ENCODE measurements at places on chromosomes 12 and 14.
A peak's percentile ranks its signal among the peaks of the same experiment; 100 is the strongest.

DNA sequence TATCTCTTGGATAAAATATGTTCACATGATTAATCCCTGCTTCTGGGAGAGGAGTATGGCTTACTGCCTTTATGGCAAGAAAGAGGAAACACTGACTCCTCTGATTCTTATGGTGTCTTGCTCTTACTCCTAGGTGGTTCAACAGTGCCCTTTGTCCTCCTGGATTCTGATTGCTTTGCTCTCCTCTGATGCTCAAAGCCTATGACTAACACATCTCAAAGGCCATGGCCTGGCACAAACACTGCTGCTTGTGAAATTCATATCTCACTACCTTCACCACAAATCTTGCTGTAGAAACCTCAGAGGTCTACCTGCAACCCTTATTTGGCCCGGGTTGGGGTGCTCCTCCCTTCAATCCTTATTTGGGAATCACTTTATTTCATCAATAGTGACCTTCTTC lies 217.2 kb downstream of the C12orf50 start:
- no peak for DNase-seq

- DNase-seq = peak; percentile 19
Observed at GRCh38 chr12:58804749-58805148, 115.6 kb downstream of the LRIG3 start.

DNA sequence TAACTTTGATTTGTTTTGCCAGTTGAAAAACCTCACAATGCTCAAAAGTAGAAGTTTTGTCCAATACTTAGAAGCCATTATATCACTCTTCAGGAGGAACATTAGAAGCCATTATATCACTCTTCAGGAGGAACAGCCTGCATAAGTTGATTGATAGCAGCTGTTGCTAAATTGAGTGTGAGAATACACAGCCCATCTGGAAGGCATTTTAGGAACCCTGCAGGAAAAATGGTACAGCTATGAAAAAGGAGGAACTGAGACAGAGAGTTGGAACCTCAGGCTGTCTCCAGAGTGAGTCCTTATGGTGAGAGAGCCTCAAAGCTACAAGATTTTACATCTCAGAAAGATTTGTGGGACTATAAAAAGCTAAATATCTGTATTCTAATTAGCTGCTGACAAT lies 207.0 kb downstream of the MYRFL start:
- no peak for DNase-seq

DNA sequence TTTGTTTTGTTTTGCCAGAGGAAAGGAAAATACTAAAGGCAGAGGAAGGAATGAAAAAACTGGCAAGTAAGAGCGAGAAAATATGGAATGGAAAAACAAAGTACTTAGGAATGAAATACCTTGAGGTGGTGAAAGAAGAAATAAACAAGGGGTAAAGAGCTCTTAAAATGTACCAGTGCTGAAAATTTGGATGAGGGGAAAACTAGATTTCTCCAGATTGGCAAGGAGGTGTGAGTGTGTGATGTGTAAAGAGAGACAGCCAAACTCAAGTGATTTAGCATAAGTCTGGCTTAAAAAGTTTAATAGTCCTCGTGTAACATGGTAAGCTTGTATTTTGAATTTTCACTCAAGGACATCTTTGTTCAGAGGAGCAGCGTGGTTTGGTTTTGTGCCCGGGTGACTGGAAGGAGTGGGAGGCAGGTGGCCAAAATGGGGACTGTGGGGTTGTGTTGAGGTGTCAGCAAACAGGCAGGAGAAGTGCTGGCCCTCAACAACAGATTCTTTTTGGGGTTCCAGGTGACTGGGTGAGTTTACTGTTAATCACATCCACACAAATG lies 102.7 kb downstream of the DACT1 start:
- no peak for DNase-seq

GRCh38 chr14:82635915-82636314 lies 1102.3 kb upstream of the SEL1L start:
- DNase-seq = no peak

DNA sequence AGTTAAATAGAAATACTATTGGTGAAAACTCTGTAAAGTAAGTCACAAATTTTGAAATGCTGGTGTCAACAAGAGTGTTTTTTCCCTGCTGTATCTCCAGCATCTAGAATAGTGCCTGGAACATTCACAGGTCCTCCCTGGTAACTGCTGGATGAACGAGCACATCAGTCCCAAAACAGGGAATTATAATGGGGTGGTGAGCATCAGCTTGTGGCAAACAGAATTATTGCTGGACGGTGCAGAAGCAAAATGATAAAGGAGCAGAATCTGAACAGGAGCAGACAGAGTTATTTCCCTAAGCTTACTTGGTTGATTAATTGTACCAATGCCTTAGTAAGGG lies 129.9 kb downstream of the GRIP1 start:
- no peak for DNase-seq

GRCh38 chr12:1226951-1227350 lies 235.9 kb downstream of the ERC1 start:
- DNase-seq = no peak

DNA sequence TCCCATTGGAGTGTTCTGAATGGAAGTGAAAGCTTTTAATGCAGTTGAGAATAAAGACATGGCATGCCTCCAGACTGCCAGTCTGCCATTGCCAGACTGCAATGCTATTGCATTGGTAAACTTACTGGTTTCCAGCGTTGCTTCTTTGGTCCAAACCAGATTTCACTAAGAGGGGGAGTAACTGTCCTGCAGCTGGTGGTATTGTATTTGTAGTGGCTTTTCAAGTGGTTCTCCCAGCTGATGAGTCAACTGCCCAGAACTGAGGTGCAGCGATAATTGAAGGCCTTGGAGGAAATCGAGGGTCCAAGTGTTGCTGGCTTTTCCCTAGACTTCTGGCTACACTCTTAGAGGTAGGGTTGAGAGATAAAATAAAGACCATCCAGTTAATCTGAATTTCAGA lies 31.9 kb downstream of the ERG28 start:
- DNase-seq = no peak

GRCh38 chr12:131229426-131230339 lies 276.0 kb downstream of the ADGRD1 start:
- DNase-seq = peak; percentile 96

DNA sequence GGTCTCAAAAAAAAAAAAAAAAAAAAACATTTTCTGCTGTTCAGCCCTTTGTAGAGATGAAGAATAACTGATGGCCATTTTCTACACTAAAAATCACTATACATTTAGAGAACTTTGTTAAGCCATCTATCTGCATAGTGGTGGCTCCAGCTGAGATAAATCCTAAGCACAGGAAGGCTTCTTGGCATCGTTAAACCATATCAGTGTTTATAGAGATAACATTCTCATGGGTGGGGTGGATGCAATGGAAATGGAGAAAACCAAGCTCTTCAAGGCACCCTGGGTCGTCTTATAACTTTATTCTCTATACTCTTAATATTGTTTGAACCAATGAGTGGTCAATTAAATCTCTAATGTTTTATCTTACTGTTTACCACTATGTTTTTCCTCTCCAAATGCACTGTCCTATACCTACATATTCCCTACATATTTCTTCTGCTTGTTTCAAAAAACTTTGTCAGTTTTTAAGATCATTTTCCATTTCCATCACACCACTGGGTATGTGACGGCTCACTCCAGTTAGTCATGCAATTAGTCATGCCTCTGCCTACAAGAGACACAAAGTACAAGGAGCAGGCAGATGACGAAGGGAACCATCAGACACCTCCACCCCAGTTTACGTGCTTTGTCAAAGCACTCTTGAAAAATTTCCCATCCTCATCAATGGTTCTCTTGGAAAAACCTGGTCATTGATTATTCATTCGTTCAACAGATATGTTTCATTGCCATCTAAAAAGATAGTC lies 119.3 kb upstream of the OVCH1 start:
- DNase-seq = no peak

GRCh38 chr14:55964091-55964490 lies 154.1 kb upstream of the PELI2 start:
- no peak for DNase-seq

- DNase-seq = no peak
Observed at GRCh38 chr12:126055521-126055920, 990.3 kb downstream of the AACS start.

GRCh38 chr14:31441273-31442111 lies 15.8 kb downstream of the DTD2 start:
- no peak for DNase-seq

- DNase-seq = no peak
Observed at GRCh38 chr12:22971247-22971646, 346.3 kb downstream of the ETNK1 start.

DNA sequence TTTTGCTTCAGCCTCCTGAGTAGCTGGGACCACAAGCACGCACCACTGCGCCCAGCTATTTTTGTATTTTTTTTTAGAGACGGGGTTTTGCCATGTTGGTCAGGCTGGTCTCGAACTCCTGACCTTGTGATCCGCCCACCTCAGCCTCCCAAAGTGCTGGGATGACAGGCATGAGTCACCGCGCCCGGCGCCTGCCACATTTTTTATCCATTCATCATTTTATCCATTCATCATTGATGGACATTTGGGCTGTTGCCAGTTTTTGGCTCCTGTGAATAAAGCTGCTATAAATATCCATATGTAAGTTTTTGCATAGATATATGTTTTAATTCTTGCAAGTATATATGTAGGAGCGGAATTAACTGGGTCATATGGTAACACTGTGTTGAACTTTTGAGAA lies 79.5 kb downstream of the DAAM1 start:
- no peak for DNase-seq

GRCh38 chr12:92141591-92142121 lies 4.0 kb downstream of the BTG1 start:
- DNase-seq = no peak

Data from WERI-Rb-1 (cell line).